ENCODE measurements at places on chromosomes 1 and 21.

DNA sequence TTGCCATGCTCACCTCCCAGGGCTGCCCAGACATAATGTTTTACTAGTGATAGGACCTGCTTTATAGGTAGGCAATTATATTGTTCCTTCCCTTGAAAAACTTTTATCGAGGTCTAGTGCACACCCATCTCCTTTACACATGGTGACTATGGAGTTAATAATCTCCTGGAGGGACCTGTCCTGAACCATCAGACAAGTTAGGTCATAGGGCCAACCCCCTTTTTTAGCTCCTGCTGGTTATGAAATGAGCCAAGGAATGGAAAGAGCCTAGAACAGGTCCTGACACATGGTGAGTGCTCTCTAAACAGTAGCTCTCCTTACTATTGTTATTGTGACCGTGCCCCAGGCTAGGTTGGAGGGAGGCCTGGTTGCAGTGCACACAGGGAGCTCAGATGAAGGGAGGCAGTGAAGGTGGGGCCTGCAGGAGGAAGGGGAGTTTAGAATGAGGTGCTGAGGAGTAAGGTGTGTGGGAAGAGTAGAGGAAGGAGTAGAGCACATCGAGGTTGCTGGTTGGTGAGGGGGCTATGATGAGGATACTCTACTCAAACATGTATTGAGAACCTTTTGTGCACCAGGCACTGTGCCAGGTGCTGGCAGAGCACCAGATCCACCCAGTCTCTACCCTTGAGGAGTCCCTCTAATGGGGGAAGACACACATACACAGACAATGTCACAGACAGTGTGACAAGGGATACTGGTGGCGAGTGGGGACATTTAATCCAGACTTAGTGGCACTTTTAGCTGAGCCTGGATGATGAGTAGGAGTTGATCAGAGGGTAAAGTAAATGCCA, 14.1 kb upstream of the LMNA start:
- no peak for DNase-seq

GRCh38 chr1:209675565-209676154, 448 bp downstream of the G0S2 start:
- no peak for DNase-seq

GRCh38 chr1:244118109-244118761, 67.2 kb downstream of the ZBTB18 start:
- DNase-seq: no peak

DNA sequence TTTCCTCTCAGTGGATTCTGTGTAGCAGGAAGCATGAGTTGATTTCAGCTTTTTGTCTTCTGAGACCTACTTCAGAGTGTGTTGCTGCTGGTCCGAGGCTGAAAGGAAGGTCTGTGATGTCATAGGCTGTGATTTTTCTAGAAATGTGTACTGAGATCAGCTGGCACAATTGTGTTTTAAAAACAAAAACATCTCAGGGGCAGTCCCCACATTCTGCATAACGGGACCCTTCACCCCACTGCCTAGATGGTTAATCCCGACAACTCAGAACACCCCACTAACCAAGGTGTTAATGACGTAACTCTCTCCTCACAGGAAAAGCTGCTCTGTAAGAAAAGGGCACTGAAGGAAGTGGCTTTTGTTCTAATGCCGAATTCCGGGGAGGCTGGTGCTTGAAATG, 59.8 kb upstream of the PPP2R5A start:
- DNase-seq: no peak

DNA sequence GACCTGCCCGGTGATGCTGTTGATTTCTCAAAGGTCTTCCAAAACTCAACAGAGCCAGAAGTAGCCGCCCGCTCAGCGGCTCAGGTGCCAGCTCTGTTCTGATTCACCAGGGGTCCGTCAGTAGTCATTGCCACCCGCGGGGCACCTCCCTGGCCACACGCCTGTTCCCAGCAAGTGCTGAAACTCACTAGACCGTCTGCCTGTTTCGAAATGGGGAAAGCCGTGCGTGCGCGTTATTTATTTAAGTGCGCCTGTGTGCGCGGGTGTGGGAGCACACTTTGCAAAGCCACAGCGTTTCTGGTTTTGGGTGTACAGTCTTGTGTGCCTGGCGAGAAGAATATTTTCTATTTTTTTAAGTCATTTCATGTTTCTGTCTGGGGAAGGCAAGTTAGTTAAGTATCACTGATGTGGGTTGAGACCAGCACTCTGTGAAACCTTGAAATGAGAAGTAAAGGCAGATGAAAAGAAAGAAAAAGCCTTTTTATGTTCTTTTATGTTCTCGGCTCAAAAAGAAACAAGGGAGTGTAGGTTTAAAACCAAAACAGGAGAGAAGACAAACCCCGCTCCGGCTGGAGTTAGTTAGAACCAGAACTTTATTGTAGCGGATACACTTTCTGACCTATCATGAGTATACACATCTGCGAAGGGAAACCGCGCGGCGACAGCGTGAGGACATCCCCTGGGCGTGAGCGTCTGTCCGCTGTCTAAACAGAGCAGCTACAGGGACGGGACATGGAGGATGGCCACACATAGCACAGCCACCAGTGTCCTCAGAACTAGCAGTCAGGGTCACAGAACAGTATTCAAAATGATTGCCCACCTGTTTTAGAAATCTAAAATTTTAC, 77.1 kb downstream of the PIK3CD start:
- DNase-seq: no peak

DNA sequence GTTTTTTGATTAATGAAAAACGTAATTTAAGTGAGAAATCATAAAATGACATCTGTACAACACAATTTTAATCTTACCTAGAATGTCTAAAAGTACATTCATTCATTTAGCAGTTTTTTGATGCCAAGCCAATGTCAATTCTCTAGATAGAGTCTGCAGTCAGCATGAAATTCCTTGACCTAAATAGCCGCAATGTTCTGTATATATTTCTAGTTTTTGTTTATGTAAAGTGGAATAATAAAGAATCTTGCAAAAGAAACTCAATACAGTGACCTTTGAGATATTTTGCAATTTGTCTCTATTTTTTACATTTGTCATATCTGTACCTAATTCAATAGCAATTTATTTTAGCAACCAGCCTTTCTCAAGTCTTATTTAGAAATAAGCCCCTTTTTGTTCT, 176.0 kb downstream of the ATP6V1G3 start:
- no peak for DNase-seq

DNA sequence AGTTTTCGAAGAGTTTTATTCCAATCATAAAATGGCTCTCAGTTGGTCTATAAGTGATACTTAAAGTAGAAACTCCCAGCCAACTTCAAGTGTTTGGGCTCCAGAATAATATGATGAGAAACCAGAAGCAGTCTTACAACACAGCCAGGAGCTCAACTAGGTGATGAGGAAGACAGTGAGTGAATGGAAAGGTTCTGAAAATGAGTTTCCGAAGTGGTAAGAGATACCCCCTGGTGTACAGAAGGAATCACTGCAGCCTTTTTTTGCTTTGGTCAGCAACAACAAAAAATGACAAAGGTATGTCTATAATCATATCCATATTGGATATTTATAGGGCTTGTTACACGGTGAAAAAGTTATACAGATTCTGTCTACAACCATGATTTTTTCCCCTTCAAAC, 16.5 kb downstream of the KRTAP19-1 start:
- no peak for DNase-seq

GRCh38 chr21:35602811-35603362, 457.4 kb downstream of the SETD4 start:
- no peak for DNase-seq

DNA sequence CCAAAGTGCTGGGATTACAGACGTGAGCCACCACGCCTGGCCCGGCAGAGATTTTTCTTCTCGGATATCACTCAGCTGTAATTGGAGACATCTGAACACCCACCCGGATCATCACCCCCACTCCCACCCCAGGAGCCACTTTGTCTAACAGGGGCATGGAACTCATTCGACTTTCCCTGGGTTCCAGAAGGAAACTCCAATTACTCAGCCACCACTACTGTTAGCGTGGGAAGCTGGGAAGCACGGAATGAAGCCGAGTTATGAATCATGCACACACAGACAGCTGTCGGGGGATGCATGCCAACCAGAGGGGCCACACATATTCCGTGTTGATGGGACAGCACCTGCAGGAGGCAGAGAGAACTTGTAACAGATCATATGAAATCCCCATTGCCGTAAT, 85.2 kb downstream of the HLCS start:
- no peak for DNase-seq

DNA sequence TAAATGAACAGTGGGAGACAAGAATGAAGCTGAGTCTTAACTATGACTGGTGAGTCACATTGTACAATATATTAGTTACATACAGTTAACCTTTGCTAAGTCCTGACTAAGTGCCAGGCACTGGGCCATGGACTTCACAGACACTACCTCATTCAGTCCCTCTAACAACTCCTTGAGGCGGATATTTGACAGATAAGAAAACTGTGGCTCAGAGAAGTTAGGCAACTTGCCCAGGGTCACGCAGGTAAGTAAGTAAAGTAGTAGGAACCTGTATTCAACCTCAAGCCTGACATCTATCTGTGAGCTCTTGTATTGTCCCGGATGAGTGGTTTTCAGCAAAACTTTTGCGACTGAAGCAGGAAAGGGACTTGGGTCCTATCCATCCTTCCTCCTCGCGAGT, 62.1 kb downstream of the GNG12 start:
- DNase-seq: no peak

DNA sequence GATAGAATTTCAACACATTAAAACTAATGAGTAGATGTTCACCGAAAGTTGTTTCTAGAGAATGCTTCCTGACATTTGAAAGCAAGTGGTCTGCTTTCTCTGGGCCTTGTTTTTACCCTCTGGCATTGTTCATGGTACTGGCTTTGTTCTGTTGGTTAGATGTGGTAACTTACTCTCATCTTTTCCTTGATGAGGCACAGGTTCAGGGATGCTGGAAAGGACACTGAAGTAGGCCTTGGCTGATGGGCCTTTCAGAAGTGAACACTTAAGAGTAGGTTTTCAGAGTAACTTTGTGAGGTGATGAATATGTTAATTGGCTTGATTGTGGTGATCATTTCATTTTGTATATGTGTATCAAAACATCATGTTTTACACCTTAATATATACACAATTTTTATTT, 55.8 kb downstream of the DYRK1A start:
- DNase-seq: no peak

DNA sequence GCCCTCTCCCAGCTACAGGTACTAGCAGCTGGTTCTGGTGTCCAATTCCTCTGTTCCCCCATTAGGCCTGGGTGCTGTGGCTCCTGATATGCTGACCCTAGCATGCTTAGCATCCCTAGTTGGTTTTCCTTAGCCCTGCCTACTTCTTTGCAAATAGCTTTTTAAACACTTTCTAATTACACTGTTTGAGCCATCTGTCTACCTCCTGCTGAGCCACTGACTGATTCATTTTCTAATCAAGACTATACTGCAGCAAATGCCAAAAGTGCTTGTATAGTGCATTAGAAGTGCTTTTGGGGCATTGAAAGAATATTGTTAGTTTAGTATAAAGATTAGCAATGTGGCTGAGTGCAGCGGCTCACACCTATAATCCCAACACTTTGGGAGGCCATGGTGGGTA, 36.3 kb downstream of the ERICH3 start:
- DNase-seq: no peak

- no peak for DNase-seq
Observed at GRCh38 chr1:189659731-189660130, 817.9 kb downstream of the BRINP3 start.

- no peak for DNase-seq
Observed at GRCh38 chr1:230825761-230826160, 42.6 kb downstream of the C1orf198 start.

GRCh38 chr1:55986003-55986402, 593.4 kb downstream of the PLPP3 start:
- no peak for DNase-seq

GRCh38 chr1:55287723-55288122, 72.6 kb upstream of the USP24 start:
- no peak for DNase-seq

- no peak for DNase-seq
Observed at GRCh38 chr1:153260585-153261280, 1.2 kb downstream of the LORICRIN start.
